SJSA1 (cell line): ENCODE measurements at places on chromosomes 11 and 22. TPM values are rescaled to one million over a fixed set of nuclear protein-coding genes. Genes with fewer than 3 reads are reported as not detected.

DNA sequence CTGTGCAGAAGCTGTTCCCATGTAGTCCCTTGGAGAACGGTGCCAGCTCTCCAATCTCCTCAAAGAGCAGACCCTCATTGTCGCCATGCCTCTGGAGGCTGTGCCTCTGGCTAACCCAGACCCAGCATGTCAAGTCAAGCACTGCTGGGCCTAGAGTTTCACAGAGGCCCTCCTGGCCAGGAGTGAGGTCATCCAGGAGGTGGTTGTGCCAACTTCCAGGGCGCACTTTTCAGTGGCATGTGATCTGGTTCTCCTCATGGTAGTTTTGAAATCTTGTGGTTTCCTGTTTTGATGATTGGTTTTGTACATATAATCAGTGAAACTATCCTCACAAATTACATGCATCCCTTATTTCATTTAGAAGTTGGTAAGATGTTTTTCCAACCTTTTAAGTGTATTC, 78.9 kb downstream of the PPFIBP2 start:
- no peaks in the 10 kb centered on the region for H3K36me3 ChIP-seq
- no peaks in the 10 kb centered on the region for H3K4me1 ChIP-seq
- no peak overlapping the region for H3K27ac ChIP-seq
- no peak overlapping the region for H3K4me3 ChIP-seq
- no peak for DNase-seq

- DNase-seq, result no peak
- peaks cover 8% of the 10 kb centered on the region for H3K4me1 ChIP-seq
- H3K27ac ChIP-seq, result peak overlapping the region; percentile 85
- H3K36me3 ChIP-seq, result peaks cover 40% of the 10 kb centered on the region
Observed at GRCh38 chr11:60905551-60906113, 753 bp downstream of the PRPF19 start.

- H3K4me1 ChIP-seq, result no peaks in the 10 kb centered on the region
- H3K27ac ChIP-seq, result no peak overlapping the region
- DNase-seq, result no peak
- 0 out of 2 replicates have a peak, but pooled peaks cover under 1% of the 10 kb centered on the region for H3K36me3 ChIP-seq
- H3K4me3 ChIP-seq, result no peak overlapping the region
Observed at GRCh38 chr22:48709976-48710375, 1117.7 kb downstream of the BRD1 start.

- no peak overlapping the region for H3K27ac ChIP-seq
- no peak overlapping the region for H3K4me3 ChIP-seq
- no peak for DNase-seq
- H3K27me3 ChIP-seq, result no peaks in the 10 kb centered on the region
Observed at GRCh38 chr11:19398273-19398672, 157.5 kb upstream of the E2F8 start.

- peaks cover 19% of the 10 kb centered on the region for H3K36me3 ChIP-seq
- peak overlapping the region; percentile 62 for H3K4me3 ChIP-seq
- peaks cover 4% of the 10 kb centered on the region; the same call in 1 of the 2 replicates for H3K27me3 ChIP-seq
- no peak overlapping the region for H3K27ac ChIP-seq
- no peak for DNase-seq
Observed at GRCh38 chr22:39151329-39151975, 1.0 kb downstream of the CBX7 start.

- no peaks in the 10 kb centered on the region for H3K27me3 ChIP-seq
- peaks cover 39% of the 10 kb centered on the region for H3K36me3 ChIP-seq
- H3K4me1 ChIP-seq, result no peaks in the 10 kb centered on the region
- no peak overlapping the region for H3K27ac ChIP-seq
- no peak overlapping the region for H3K4me3 ChIP-seq
- peak; percentile 38 for DNase-seq
Observed at GRCh38 chr11:2667940-2668339, 31.9 kb downstream of the KCNQ1OT1 start.

DNA sequence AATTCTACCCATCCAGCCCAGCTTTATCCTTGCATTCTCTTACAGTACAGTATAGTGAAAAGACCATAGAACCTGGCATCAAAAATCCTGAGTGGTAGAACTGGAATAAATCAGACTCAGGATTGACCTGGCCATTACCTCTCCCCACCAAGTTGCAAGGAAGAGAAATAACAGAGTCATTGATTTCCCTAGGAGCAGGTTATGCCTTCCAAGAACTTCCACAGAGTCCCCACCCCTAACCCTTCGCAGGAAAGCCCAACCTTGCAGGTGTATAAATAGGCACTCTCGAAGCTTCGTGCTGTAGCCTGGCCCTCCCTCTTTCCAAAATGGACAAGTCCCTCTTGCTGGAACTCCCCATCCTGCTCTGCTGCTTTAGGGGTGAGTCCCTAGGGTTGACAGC, at the start of gene PATE1:
PATE1 (plus strand) TSS at position 301 of the 400 bp plus-strand sequence; CDS start at position 327, 26 bp downstream.
- H3K4me3 ChIP-seq, result no peak within 1 kb of the TSS
- H3K27me3 ChIP-seq, result no peaks in the 10 kb centered on the region
- no peak within 1 kb of the TSS for H3K27ac ChIP-seq
- DNase-seq, result no peak
- H3K4me1 ChIP-seq, result no peaks in the 10 kb centered on the region

- no peak for DNase-seq
- no peaks in the 10 kb centered on the region for H3K27me3 ChIP-seq
- no peak overlapping the region for H3K27ac ChIP-seq
- H3K36me3 ChIP-seq, result no peaks in the 10 kb centered on the region
Observed at GRCh38 chr11:120009938-120010337, 128.0 kb downstream of the TRIM29 start.

GRCh38 chr11:2794968-2795322, 90.6 kb downstream of the CDKN1C start:
- no peaks in the 10 kb centered on the region for H3K36me3 ChIP-seq
- no peak for DNase-seq
- H3K27me3 ChIP-seq, result peaks cover 58% of the 10 kb centered on the region
- no peak overlapping the region for H3K27ac ChIP-seq
- H3K4me1 ChIP-seq, result no peaks in the 10 kb centered on the region; the same call in 1 of the 2 replicates

DNA sequence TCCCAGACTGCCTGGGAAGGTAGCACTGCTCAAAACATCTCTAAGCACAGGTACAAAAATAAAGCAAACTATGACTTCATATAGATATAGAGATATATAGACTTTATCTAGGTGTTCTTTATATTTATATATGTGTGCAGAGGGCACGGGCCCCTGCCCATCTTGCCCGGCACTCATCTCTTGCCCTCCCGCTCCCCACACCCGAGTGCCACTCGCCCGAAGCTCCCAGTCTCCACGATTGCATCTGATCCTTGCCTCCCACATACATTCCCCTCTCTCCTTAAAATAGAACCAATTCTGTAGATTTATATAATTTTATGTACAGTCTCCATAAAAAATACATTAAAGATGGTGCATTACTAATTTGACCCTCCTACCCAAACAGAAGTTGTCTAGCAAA, 55.5 kb downstream of the IGSF9B start:
- H3K36me3 ChIP-seq, result no peaks in the 10 kb centered on the region
- no peaks in the 10 kb centered on the region for H3K27me3 ChIP-seq
- DNase-seq, result no peak
- no peaks in the 10 kb centered on the region for H3K4me1 ChIP-seq

DNA sequence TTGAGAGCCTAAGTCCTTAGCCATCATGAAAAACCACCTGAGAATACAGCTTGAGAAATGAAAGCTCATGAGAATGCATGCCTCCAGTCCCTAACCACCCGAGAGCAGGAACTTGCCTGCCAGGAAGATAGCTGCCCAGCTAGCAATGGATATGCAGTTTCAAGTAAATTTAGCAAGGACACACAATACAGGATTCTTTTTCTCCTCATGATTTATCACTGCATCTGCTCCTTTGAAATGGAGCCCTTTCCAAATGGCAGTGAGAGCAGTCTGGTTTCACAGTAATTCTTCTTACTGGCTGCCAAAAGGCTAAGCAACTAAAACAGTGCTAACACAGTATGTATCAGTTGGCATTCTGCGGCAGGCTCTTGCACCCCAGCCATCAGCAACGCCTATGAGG, 109.9 kb downstream of the MICAL3 start:
- no peak overlapping the region for H3K27ac ChIP-seq
- H3K4me3 ChIP-seq, result no peak overlapping the region
- peaks cover 28% of the 10 kb centered on the region for H3K4me1 ChIP-seq
- DNase-seq, result no peak
- no peaks in the 10 kb centered on the region for H3K27me3 ChIP-seq
- no peaks in the 10 kb centered on the region for H3K36me3 ChIP-seq

GRCh38 chr11:65863889-65864705, 3.9 kb downstream of the MUS81 start:
- DNase-seq, result peak; percentile 1
- H3K4me3 ChIP-seq, result no peak overlapping the region
- H3K4me1 ChIP-seq, result peaks cover 18% of the 10 kb centered on the region
- no peaks in the 10 kb centered on the region for H3K27me3 ChIP-seq
- H3K27ac ChIP-seq, result no peak overlapping the region
- peaks cover 87% of the 10 kb centered on the region for H3K36me3 ChIP-seq

GRCh38 chr11:123493349-123494063, 63.4 kb downstream of the GRAMD1B start:
- no peak overlapping the region for H3K4me3 ChIP-seq
- no peak for DNase-seq
- no peaks in the 10 kb centered on the region for H3K27me3 ChIP-seq
- no peak overlapping the region for H3K27ac ChIP-seq

GRCh38 chr22:20222764-20223420, 45.2 kb downstream of the RTN4R start:
- no peak overlapping the region for H3K4me3 ChIP-seq
- peaks cover under 1% of the 10 kb centered on the region for H3K27me3 ChIP-seq
- H3K27ac ChIP-seq, result no peak overlapping the region
- no peaks in the 10 kb centered on the region for H3K36me3 ChIP-seq
- DNase-seq, result no peak

- H3K36me3 ChIP-seq, result peaks cover 98% of the 10 kb centered on the region
- H3K4me3 ChIP-seq, result no peak overlapping the region
- peaks cover 14% of the 10 kb centered on the region for H3K4me1 ChIP-seq
- no peak for DNase-seq
Observed at GRCh38 chr11:67282155-67282875, 6.8 kb upstream of the ANKRD13D start.

DNA sequence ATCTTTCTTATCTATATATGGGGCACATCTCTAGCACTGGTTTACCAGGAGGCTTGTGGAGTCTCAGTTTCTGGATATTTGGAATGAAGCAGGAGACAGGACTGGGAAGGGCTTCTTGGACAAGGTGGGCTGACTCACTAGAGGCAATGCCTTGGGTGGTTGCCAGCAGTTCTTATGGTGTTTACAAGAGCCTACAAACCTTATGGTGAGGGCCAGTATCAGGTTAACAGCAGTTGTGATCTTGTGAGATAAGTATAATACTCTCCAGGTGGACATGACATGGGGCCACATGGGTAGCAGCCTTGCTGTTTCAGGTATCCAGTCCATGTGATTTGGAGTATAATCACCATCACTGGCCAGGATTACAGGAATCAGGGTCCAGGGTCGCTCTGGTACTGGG, 10.2 kb downstream of the FUT4 start:
- H3K4me3 ChIP-seq, result no peak overlapping the region
- no peak overlapping the region for H3K27ac ChIP-seq
- no peaks in the 10 kb centered on the region for H3K36me3 ChIP-seq
- H3K4me1 ChIP-seq, result peaks cover 18% of the 10 kb centered on the region
- DNase-seq, result no peak

- H3K27me3 ChIP-seq, result no peaks in the 10 kb centered on the region
- no peak overlapping the region for H3K4me3 ChIP-seq
- no peak for DNase-seq
- H3K4me1 ChIP-seq, result peaks cover 21% of the 10 kb centered on the region
- H3K27ac ChIP-seq, result no peak overlapping the region
Observed at GRCh38 chr11:36390963-36391471, 94.9 kb downstream of the PRR5L start.

GRCh38 chr22:35219012-35219411, 38.3 kb upstream of the HMGXB4 start:
- H3K4me1 ChIP-seq, result peaks cover 10% of the 10 kb centered on the region
- no peak overlapping the region for H3K27ac ChIP-seq
- no peak overlapping the region for H3K4me3 ChIP-seq
- no peaks in the 10 kb centered on the region for H3K36me3 ChIP-seq
- DNase-seq, result peak; percentile 32
- no peaks in the 10 kb centered on the region for H3K27me3 ChIP-seq

The GLYATL2 gene
- total RNA-seq, result 0.26 and 0.69 TPM in 2 replicates

The SART1 gene
- total RNA-seq, result 172 and 186 TPM in 2 replicates

The OR56A5 gene
- total RNA-seq, result not detected in 2 replicates

The GGTLC3 gene
- total RNA-seq, result 0.26 TPM in 1 of 2 replicates, not detected in the other
